ENCODE measurements at places on chromosomes 3 and 15. TPM values are rescaled to one million over a fixed set of nuclear protein-coding genes. Genes with fewer than 3 reads are reported as not detected.

NPAP1 gene
- polyA plus RNA-seq = 0.77 TPM

CD47 gene
- 81.7 TPM for polyA plus RNA-seq

KCNMB3 gene
- polyA plus RNA-seq = 3.5 TPM

CYP1A2 gene
- 0.17 TPM for polyA plus RNA-seq

AADACL2 gene
- not detected for polyA plus RNA-seq

MASP1 gene
- polyA plus RNA-seq = 18.1 TPM

MCTP2 gene
- polyA plus RNA-seq = 8.1 TPM

FRMD5 gene
- 0.51 TPM for polyA plus RNA-seq

DNA sequence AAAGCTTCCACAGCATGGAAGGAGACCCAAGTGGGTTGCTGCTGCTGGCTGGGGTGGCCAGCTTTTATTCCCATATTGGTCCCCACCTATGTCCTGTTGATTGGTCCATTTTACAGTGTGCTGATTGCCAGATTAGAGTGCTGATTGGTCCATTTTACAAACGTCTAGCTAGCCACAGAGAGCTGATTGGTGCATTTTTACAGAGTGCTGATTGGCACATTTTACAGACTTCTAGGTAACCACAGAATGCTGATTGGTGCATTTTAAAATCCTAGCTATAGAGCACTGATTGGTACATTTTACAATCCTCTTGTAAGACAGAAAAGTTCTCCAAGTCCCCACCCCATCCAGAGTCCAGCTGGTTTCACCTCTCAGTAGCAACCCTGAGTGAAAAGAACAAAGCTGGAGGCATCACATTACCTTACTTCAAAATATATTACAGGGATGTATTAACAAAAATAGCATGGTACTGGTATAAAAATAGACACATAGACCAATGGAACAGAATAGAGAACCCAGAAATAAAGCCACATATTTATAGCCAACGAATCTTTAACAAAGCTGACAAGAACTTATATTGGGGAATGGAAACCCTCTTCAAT, 7.5 kb upstream of the ACVR2B start:
- no peaks in the 10 kb centered on the region for H3K36me3 ChIP-seq
- no peak for DNase-seq

GRCh38 chr15:92616621-92617548, 38.7 kb downstream of the FAM174B start:
- peak overlapping the region; percentile 96 for H3K27ac ChIP-seq
- H3K27me3 ChIP-seq = no peaks in the 10 kb centered on the region
- peaks cover 43% of the 10 kb centered on the region for H3K4me1 ChIP-seq
- peak; percentile 57 for DNase-seq
- no peaks in the 10 kb centered on the region for H3K36me3 ChIP-seq

DNA sequence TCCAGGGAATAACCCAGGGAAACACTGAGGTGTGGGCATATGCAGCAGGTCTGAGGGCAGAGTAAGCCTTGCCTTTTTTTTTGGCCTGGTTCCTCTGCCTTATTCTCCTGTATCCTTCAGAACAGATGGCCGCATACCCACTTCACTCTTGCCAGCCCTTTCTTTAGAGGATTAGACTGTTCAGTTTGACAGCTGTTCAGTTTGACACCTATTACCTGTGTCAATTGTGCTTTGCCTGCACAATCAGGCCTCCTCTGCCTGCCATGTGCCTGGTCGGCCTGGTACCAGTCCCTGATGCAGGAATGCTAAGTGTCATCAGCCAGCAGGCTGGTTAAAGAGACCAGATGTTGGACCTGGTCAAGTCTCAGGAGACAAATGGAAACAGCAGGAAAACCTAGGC, 22.3 kb downstream of the TM6SF1 start:
- H3K4me3 ChIP-seq = no peak overlapping the region

- no peaks in the 10 kb centered on the region for H3K27me3 ChIP-seq
- DNase-seq = peak; percentile 88
- no peak overlapping the region for H3K27ac ChIP-seq
- H3K36me3 ChIP-seq = no peaks in the 10 kb centered on the region
Measured at GRCh38 chr15:65032801-65033537, 3.5 kb upstream of the MTFMT start.

- H3K4me3 ChIP-seq = no peak overlapping the region
- H3K4me1 ChIP-seq = no peaks in the 10 kb centered on the region
- no peaks in the 10 kb centered on the region for H3K27me3 ChIP-seq
- peak; percentile 56 for DNase-seq
Measured at GRCh38 chr15:58864602-58865424, 68.7 kb downstream of the SLTM start.

- H3K4me1 ChIP-seq = no peaks in the 10 kb centered on the region
- no peaks in the 10 kb centered on the region for H3K27me3 ChIP-seq
- H3K36me3 ChIP-seq = no peaks in the 10 kb centered on the region
- H3K4me3 ChIP-seq = no peak overlapping the region
Measured at GRCh38 chr3:185977679-185978040, 39.8 kb upstream of the TRA2B start.

DNA sequence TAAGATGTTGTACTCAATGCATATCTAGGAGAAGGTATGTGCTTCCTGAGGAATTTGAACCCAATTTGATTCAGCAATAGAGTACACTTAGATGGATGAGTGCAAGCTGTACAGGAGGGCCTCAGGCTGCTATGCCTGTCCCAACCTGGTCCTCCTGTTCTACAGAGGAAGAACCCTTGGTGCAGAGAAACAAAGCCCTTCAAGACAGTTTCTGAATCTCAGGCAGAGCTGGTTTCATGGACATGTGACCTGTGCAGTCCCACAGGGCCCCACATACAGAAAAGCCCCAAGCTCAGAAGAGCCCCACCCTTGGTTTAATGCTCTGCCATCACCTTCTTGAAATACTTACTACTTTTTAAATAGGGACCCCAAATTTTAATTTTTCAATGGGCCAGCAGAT, 15.3 kb downstream of the FOXP1 start:
- H3K27me3 ChIP-seq = no peaks in the 10 kb centered on the region
- H3K27ac ChIP-seq = no peak overlapping the region
- no peak overlapping the region for H3K4me3 ChIP-seq
- H3K36me3 ChIP-seq = no peaks in the 10 kb centered on the region
- DNase-seq = no peak

DNA sequence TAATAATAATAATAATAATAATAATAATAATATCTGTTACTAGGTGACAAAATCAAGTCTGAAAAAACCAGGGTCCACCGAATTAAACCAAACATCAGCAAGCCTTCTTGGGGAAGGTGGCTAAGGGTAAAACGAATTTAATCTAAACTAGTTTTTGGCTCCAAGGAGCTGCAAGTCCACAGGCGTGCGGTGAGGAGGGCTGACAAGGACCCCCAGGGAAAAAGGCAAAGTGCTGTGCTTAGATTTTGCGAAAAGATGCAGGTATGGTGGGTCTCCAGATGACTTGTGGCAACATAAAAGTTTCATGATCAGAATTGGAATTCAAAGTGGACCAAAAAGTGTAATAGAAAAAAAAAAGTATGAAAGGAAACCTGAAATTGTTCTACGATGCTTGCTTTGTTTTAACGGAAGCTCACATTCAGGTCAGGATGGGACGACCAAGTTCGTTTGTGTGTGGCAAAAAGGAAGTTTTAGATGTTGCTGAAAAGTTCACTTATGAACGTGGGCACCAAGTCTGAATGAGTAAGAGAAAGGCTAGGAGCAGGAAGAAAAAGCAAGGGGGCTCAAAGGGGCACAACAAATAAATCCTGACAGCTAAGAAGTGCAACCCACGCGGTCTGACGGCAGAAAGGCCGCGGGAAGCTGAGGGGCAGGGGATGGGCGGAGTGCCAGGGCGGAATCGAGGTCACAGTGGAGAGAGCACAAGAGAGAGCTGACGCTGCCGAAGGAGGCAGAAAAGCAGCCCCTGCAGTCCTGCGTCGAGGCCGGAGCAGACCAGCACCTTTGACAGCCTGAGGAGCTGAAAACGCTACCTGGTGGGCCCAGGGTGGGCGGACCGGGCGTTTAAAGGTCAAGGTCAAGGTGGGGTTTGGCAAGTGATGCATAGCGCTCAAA, 1.1 kb downstream of the WDR82 start:
- H3K4me1 ChIP-seq = peaks cover 50% of the 10 kb centered on the region
- H3K4me3 ChIP-seq = peak overlapping the region; percentile 99
- peak overlapping the region; percentile 100 for H3K27ac ChIP-seq
- DNase-seq = peak; percentile 85
- H3K36me3 ChIP-seq = no peaks in the 10 kb centered on the region
- no peaks in the 10 kb centered on the region for H3K27me3 ChIP-seq

DNA sequence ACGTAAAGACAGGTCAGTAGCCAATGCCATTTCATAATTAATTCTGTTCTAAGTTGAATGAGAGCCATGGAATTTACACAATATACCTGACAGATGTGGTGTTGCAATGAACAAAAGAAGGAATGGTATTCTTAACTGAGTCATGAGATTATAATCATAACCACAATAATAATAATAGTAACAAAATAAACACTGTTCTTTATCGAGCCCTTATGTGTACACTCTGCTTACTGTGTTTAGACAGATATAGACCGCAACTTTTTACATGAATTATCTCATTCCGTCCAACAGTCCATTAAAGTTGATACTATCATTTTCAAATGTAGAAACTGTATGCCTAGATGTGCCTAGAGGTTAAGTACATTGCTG, 28.2 kb upstream of the SCAANT1 start:
- no peak overlapping the region for H3K27ac ChIP-seq
- no peak overlapping the region for H3K4me3 ChIP-seq
- H3K36me3 ChIP-seq = no peaks in the 10 kb centered on the region

DNA sequence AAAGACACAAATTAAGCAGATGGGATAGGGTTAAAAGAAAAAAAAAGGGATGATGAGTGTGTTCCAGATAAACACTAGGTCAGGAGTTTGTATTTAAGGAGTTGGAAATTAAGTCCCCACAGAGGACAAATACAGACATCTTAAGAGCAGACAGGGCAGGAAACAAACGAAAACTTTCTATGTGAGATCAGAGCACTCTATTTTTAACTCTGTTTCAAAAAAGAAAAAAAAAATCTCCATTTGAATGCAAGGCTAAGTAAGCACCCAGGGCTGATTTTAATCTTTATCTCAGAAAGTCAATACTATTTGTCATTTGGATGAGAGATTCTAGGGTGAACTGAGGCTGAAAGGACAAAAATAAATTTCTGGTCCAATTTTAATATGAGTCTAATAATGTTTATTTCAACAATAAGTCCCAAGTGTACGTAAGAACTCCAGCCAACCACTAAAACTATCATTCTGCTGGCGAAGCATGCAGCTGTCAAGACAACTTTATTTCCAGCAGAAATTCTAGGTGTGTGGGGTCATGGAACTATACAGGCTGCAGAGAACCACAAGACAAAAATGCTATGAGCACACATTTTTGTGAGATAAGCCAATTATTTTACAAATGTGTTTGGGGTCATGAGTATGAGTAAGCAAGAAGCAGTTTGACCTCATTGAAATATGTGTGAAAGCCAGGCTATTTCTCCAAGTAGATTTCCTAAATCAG, 186.1 kb downstream of the FMN1 start:
- no peak overlapping the region for H3K4me3 ChIP-seq
- DNase-seq = no peak
- no peaks in the 10 kb centered on the region for H3K4me1 ChIP-seq
- no peaks in the 10 kb centered on the region for H3K27me3 ChIP-seq
- H3K36me3 ChIP-seq = no peaks in the 10 kb centered on the region

- no peaks in the 10 kb centered on the region for H3K4me1 ChIP-seq
- H3K27me3 ChIP-seq = no peaks in the 10 kb centered on the region
- no peak for DNase-seq
- H3K36me3 ChIP-seq = no peaks in the 10 kb centered on the region
- H3K4me3 ChIP-seq = no peak overlapping the region
Measured at GRCh38 chr3:97931218-97931617, 41.0 kb downstream of the RIOX2 start.

GRCh38 chr3:78986416-78987101, 781.2 kb downstream of the ROBO1 start:
- H3K27me3 ChIP-seq = no peaks in the 10 kb centered on the region
- DNase-seq = no peak
- H3K27ac ChIP-seq = no peak overlapping the region
- no peak overlapping the region for H3K4me3 ChIP-seq
- H3K36me3 ChIP-seq = no peaks in the 10 kb centered on the region

DNA sequence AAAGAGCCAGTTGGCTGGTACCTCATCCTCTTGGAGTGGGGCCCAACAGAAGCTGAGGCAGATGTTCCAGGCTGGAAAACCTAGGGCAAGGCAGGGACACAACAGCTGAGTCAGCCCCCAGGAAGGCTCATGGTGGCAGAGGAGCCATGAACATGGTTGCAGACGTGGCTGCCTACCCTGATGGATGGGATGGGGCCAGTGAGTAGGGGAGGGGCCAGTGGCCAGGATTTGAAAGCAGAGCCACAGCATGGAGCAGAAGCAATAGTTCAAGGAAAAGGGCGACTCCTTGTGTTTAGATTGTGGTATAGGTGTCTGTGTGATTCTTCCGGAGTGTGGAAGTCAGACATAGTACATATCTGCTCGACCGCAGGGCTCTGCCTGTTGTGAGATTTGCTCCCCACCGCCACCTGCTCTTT, 24.2 kb downstream of the PXYLP1 start:
- no peaks in the 10 kb centered on the region for H3K36me3 ChIP-seq
- no peaks in the 10 kb centered on the region for H3K4me1 ChIP-seq
- DNase-seq = no peak
- H3K27ac ChIP-seq = no peak overlapping the region

DNA sequence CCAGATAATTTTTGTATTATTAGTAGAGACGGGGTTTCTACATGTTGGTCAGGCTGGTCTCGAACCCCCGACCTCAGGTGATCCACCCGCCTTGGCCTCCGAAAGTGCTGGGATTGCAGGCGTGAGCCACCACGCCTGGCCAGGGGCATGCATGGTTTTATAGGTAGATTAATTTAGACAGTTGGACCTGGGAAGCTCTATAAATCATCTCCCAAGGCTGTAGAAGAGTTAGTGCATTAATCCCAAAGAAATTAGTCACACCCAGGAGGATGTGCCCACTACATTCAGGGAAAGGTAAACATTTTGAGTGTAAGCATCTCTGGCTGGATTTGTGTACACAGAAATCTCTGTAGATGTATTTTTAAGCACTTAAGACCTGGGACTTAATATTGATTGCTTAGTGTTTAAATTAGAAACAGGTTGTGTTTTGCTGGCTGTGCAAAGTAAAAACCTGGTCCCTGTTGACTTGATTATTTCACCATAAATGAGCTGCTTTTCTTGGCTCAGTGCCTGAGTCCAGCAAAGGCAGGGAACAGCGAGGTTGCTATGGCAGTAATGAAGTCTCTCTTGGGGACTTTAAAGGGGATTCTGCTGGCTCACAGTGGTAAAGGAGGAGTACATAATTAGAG, 19.2 kb downstream of the EXOSC7 start:
- no peaks in the 10 kb centered on the region for H3K36me3 ChIP-seq
- no peaks in the 10 kb centered on the region for H3K27me3 ChIP-seq
- peak overlapping the region; percentile 78 for H3K27ac ChIP-seq

All from hepatocyte (in vitro differentiated cells).